Sigmoid colon (tissue), 7 donors: ENCODE measurements at places on chromosomes 5 and 9. TPM values are rescaled to one million over a fixed set of nuclear protein-coding genes. Genes with fewer than 3 reads are reported as not detected.
A peak's percentile ranks its signal among the peaks of the same experiment; 100 is the strongest.

DNA sequence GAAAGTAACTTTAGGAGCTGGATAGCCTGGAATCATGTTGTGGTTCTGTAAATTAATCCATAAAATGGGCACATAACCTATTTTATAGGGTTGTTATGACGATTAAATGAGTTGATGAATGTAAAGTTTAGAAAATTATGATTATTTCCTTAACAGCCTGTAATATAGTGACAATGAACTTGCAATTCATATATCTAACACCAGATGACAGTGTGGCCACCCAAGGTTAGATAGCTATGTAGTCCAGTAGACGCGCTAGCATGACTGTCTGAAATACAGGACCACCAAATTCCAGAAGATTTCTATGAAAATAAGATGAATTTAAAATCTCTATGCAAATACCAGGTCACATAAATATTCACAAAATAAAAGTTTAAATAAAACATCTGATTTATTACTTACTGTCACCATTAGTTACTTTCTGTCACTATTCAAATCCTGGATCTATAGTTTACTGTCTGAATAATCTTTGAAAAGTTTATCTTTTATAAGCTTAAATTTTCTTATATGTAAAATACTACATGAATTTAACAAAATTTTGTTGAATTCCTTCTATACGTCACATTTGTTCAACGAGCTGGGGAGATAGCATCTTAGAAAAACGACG lies 26.1 kb upstream of the MACIR start:
- no peaks in the 10 kb centered on the region for H3K4me1 ChIP-seq
- DNase-seq: no peak
- H3K4me3 ChIP-seq: no peak overlapping the region
- no peaks in the 10 kb centered on the region for H3K36me3 ChIP-seq
- H3K27me3 ChIP-seq: no peaks in the 10 kb centered on the region
- no peak overlapping the region for H3K27ac ChIP-seq

DNA sequence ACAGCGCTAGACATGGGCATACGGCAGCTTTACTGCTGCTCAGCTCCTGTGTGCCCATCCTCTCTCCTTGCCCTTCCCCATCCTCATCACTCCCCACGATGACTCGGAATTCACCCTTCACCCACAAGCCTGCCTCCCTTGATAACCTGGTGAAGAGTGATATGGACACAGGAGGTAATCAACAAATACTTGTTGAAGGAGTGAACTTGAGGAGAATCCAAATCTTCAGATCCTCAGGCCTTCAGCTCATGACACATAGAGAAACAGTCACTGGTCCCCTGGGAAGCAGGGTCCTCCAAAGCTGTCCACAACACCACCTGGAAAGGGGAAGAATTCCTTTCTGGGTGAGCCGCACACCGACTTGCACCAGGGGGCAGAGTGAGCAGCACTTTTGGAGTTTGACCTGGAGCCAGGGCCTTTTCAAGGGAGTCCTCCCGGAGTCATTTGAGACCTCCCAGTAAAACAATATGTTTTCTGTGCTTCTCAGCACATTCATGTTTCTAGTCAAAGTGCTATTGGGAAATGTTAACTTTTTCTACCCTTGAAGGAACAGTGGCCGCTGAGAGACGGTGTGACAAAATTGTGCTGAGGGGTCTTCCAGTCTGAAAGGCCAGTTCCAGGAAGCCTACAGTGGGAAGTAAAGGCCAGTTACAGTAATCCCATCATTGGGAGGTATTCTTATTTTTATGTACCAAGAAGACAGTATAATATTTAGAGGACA lies 332.3 kb downstream of the CWC27 start:
- no peak overlapping the region for H3K27ac ChIP-seq
- no peaks in the 10 kb centered on the region for H3K27me3 ChIP-seq
- peaks cover 5% of the 10 kb centered on the region for H3K4me1 ChIP-seq
- no peak for DNase-seq
- H3K4me3 ChIP-seq: no peak overlapping the region

DNA sequence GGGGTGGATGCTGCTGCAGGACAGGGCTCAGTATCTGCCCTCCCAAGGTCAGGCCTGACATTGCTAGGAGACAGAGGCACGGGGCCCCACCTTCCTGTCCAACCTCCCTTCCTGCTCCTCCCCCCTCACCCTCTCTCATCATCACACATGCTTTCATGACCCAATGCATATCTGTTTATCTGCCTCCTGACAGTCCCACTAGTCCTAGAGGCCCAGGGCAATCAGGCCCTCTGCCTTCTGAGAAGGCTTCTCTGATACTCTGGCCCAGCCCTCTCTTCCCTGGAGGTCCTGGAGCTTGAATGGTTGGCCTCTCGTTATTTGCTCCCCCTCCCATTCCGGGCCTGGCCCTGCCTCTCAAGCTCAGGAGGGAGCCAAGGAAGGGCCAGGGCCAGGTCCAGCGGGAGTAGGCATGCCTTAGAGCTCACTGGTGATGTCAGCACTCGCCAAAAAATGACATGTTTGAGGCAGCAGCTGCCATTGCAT lies 90.6 kb upstream of the SAP30L start:
- H3K4me1 ChIP-seq: no peaks in the 10 kb centered on the region
- H3K27ac ChIP-seq: no peak overlapping the region
- no peaks in the 10 kb centered on the region for H3K36me3 ChIP-seq
- no peak overlapping the region for H3K4me3 ChIP-seq
- H3K27me3 ChIP-seq: no peaks in the 10 kb centered on the region

DNA sequence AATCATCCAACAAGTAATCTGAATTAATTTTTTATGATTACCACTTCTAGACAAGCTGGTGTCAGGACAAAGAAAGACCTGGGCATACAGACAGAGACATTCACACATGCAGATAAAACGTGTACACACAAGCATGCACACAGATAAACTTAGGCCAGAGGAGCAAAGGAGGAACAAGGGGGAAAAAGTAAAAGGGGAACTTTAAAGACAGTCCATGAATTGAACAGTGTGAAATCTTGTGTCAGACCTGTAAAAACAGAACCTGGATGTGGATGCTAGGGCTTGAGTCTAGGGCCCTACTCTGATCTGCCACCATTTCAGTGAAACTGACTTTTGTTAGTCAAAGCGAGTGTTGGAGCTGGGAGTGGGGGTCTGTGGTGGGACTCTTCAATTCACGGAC lies 11.2 kb upstream of the ZSWIM6 start:
- no peak overlapping the region for H3K27ac ChIP-seq
- no peak for DNase-seq
- peaks cover 15% of the 10 kb centered on the region for H3K4me1 ChIP-seq

- H3K27me3 ChIP-seq: no peaks in the 10 kb centered on the region
- peaks cover 19% of the 10 kb centered on the region for H3K4me1 ChIP-seq
- peaks cover 4% of the 10 kb centered on the region for H3K36me3 ChIP-seq
- H3K4me3 ChIP-seq: no peak overlapping the region
- H3K27ac ChIP-seq: no peak overlapping the region
- no peak for DNase-seq
Observed at GRCh38 chr9:16555802-16556201, 314.7 kb downstream of the BNC2 start.

GRCh38 chr9:6029604-6030274 lies 14.3 kb upstream of the RANBP6 start:
- no peaks in the 10 kb centered on the region for H3K36me3 ChIP-seq
- H3K27me3 ChIP-seq: no peaks in the 10 kb centered on the region
- no peak for DNase-seq
- H3K4me3 ChIP-seq: no peak overlapping the region
- H3K27ac ChIP-seq: no peak overlapping the region

DNA sequence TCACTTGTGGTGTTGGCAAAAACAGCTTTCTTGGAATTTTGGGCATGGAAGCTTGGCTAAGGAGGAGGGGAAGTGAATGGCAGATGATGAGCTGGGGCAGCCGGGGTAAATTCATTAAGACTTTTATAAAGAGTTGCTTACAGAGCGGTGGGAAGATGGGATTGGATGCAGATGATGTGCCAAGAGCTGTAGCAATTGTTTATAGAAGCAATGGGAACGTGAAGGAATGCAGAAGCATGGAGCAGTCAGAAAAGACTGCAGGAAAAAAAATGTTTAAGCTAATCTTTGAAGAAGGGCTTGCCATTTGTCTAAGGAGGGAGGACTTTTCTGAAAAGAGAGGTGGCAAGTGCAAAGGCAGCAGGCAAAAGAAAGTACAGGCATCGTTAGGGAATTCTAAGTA lies 86.6 kb upstream of the SHISAL2B start:
- no peaks in the 10 kb centered on the region for H3K27me3 ChIP-seq
- H3K36me3 ChIP-seq: no peaks in the 10 kb centered on the region
- DNase-seq: no peak
- H3K4me3 ChIP-seq: no peak overlapping the region

DNA sequence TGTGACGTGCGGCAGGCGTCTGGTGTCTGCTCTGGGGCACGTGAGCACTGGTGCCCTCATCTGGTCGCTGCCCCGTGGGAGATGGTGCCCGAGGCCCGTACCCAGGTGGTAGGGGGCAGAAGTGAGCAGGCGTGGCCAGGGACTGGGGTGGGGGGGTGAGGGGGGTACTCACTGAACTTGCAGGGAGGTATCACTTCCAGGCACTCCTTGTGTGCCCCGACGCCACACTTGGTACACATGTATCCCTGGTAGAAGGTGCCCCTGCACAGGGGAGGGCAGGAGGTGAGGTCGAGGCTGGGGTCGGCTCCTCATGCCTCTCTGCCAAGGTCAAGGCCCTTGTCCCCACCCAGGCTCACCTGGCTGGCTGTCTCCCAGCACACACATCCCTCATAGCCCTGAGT lies 45.2 kb upstream of the SARDH start:
- H3K4me3 ChIP-seq: no peak overlapping the region
- H3K36me3 ChIP-seq: no peaks in the 10 kb centered on the region
- DNase-seq: no peak
- no peaks in the 10 kb centered on the region for H3K4me1 ChIP-seq

GRCh38 chr9:100099722-100100042 lies 639 bp downstream of the INVS start:
- peak overlapping the region; percentile 93 for H3K27ac ChIP-seq
- H3K4me3 ChIP-seq: peak overlapping the region; percentile 88
- DNase-seq: peak; percentile 63
- peaks cover 23% of the 10 kb centered on the region for H3K4me1 ChIP-seq
- H3K27me3 ChIP-seq: no peaks in the 10 kb centered on the region

GRCh38 chr5:34905564-34905963 lies 9.7 kb downstream of the RAD1 start:
- H3K27ac ChIP-seq: no peak overlapping the region
- H3K4me1 ChIP-seq: no peaks in the 10 kb centered on the region
- no peak overlapping the region for H3K4me3 ChIP-seq
- H3K27me3 ChIP-seq: no peaks in the 10 kb centered on the region
- H3K36me3 ChIP-seq: peaks cover 6% of the 10 kb centered on the region

DNA sequence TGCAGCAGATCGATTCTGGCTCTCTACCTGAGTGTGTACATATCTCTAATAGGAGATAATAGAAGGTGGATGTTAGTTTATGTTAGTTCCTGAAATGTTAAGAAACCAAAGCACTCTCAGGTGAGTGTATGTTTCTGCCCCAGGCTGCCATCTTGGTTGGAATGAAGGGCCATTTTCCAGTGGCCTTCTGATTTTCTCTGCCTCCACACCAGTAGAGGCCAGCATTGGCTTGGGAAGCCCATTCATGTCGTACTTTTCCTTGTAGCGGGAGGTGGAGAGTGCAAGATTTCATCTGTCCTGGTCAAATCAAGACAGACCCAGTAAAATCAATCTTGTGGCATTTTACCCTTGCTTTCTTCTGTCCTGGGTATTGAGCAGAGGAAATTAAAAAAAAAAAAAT lies 91.0 kb downstream of the GAS1 start:
- no peaks in the 10 kb centered on the region for H3K27me3 ChIP-seq
- H3K4me3 ChIP-seq: no peak overlapping the region
- no peak overlapping the region for H3K27ac ChIP-seq
- no peaks in the 10 kb centered on the region for H3K36me3 ChIP-seq
- H3K4me1 ChIP-seq: no peaks in the 10 kb centered on the region
- DNase-seq: no peak

DNA sequence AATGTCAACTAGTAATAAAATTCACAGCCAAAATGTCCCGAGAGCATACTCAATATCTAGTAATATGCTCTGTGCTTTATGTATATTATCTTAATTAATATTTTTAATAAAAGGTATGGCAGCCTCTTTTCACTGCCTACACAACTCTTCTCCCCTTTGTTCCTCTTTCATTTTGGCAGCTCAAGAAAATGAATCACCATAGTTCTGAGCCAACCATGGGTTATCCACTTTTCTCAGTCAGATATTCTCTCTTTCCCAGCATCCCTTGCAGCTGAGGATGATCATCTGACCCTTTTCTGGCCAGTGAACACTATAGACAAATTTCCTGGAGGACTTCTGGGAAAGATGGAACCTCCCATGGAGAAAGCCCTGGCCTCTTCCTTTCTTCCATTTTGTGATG lies 8.2 kb upstream of the DOCK8 start:
- H3K4me3 ChIP-seq: no peak overlapping the region
- no peaks in the 10 kb centered on the region for H3K4me1 ChIP-seq
- no peaks in the 10 kb centered on the region for H3K27me3 ChIP-seq
- no peak overlapping the region for H3K27ac ChIP-seq

DNA sequence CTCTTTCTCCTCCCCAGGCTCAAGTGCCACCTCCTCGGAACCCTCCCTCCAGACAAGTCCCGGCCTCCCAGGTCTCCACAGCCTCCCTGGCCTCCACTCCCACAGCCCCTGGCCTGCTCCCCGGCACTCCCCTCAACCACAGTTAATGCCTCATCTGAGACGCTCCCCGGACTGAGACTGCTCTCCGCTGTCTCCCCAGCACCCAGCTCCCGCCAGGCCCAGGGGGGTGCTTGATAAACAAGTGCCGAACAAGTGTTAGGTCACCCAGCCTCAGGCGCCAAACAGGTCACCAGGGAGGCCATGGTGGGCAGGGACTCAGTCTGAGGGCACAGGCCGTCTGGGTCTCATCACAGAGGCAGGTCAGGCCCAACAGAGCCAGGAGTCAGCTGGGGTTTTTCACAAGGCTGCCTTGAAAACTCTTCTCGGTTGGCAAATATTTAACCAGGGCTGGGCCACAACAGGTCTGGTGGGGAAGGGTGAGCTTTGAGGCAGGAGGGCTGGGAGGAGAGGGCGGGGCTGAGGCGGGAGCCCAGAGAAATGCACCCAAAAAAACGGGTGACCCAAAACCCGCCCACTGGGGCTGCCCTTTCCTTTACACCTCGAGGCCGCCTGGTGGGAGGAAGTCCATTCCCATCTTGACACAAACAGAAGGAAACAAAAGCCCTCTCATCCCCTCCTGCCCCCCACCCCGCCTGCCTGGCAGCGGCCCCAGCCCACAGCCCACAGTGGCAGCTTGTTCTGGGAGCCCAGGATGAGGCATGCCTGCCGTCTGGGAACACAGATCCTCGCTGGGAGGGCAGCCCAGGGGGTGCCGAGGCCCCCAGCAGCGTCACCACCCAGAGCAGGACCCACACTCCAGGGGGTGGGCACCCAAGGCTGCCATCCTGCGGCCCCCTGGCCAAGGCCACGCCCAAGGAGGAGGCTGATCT lies 66.6 kb upstream of the STXBP1 start:
- no peaks in the 10 kb centered on the region for H3K27me3 ChIP-seq
- H3K27ac ChIP-seq: peak overlapping the region; percentile 91
- peak; percentile 88 for DNase-seq
- peaks cover 70% of the 10 kb centered on the region for H3K4me1 ChIP-seq

DNA sequence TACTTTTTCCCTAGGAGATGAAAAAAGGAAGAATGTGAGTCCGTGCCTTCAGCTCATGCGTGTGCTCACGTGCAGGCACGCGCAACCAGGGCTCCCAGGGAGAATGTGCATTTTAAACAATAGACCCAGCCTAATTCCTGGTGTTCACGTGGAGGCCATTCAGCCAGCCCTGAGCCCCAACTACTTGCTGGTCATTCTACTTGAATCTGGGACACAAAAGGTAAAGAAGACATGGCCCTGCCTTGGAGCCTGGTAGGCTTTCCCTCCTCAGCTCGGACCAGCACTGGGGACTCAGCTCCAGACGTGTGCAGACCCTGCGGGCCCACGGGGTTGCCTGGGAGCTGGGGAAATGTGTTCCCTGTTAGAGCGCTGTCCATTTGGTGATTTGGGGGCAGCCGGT lies 125.5 kb downstream of the MVB12B start:
- no peaks in the 10 kb centered on the region for H3K4me1 ChIP-seq
- peaks cover 36% of the 10 kb centered on the region for H3K36me3 ChIP-seq
- no peak for DNase-seq
- no peaks in the 10 kb centered on the region for H3K27me3 ChIP-seq
- H3K27ac ChIP-seq: no peak overlapping the region
- H3K4me3 ChIP-seq: no peak overlapping the region

CER1 gene
- 0.99 TPM for total RNA-seq
